Stimulated activated CD4-positive, alpha-beta T cell treated with anti-CD3 and anti-CD28 coated beads, Interleukin-12 subunit alpha, Interleukin-12 subunit beta, amount 100 ng/mL, for 24 hours (primary cell): ENCODE measurements at places on chromosomes 3 and 15.
A peak's percentile ranks its signal among the peaks of the same experiment; 100 is the strongest.

- no peak for DNase-seq
These were observed 331.5 kb upstream of the CFAP20DC start for GRCh38 chr3:59381282-59381681.

DNA sequence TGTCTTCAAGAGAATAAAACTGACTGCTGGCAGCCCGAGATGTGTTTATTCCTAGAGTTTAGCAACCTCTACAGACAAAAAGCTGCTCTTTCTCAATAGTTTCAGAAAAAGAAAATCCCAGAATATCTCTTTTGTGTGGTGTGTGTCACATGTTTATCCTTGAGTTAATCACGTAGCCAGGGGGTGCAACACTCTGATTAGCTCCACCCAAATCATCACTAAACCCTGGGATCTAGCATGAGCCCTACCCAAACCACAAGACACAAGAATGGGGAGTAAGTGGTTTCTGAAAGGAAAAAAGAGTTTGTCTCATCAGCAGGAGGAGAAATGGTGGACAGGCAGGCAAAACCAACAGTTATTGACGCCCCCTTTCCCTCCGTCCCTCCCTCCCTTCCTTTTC lies 78.5 kb upstream of the AGBL1 start:
- no peak for DNase-seq

GRCh38 chr15:65980824-65981456 lies 111.6 kb downstream of the RAB11A start:
- peak; percentile 11 for DNase-seq

DNA sequence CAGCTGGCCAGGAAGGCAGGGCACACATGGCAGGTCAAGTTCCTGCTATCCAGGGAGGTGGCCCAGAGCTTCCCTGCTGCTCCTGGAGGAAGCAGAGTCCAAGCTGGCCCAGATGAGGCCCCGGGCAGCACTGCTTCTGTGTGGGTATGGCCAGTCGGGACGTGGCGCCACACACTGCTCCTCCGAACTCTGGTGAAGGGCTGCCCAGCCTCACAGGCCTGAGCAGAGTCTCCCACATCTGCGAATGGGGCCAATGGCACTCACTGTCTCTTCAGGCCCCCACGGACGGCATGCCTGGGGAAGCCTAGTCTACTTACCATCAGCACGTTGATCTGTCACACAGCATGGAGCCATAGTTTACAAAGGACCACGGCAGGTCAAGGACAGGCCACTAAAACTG lies 2.5 kb upstream of the PLA2G4F start:
- DNase-seq, result no peak

- DNase-seq, result no peak
These were observed 24.5 kb upstream of the DENND6A start for GRCh38 chr3:57717205-57717868.

DNA sequence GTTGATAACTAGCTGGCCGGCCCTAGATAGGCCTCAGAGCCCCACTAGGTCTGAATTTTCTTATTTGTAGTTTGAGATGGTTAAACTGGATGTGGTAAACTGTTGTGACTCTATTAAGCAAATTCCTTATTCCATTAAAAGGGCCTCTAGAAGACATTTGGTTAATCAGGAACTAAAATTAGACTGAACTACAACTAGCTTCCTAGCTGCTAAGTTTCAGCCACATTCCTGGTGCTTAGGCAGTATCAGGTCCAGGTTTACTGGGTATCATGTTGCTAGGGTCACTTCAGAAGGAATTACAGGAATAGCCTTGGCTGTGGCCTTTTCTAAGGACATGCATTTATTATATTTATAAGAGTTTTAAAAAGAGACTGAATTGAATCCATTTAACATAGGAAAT lies 136.3 kb downstream of the PLD1 start:
- no peak for DNase-seq

DNA sequence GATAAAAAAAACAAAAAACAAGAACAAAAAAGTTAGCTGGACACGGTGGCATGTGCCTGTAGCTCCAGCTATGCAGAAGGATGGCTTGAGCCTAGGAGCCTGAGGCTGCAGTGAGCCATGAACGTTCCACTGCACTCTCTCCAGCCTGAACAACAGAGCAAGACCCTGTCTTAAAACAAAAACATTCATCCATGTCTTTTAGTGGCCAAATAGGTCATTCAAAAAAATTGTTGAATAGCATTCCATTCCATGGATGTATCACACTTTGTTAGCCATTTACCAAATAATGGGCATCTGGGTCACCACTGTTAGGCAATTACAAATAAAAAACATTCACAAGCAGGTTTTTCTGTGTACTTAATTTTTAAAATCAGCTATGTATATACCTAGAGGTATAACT lies 139.7 kb downstream of the STAG1 start:
- DNase-seq, result no peak

- no peak for DNase-seq
These were observed 29.5 kb downstream of the GALNT15 start for GRCh38 chr3:16203671-16204629.

DNA sequence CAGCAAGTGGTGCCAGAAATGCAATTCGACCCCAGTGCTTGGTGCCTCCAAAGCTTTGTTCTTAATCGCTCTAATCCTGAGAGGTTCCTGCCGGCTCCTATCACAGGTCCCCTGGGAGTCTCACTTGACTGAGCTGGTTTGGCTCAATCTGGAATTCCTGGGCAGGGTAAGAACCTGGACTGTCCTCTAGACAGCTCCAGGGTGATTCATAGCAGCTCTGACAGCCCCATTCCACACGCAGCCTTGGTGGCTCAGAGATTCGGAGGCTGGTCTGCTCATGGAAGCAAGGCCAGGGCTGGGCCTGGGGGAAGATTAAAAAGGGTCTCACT lies 37.9 kb downstream of the MYO5C start:
- DNase-seq, result no peak

DNA sequence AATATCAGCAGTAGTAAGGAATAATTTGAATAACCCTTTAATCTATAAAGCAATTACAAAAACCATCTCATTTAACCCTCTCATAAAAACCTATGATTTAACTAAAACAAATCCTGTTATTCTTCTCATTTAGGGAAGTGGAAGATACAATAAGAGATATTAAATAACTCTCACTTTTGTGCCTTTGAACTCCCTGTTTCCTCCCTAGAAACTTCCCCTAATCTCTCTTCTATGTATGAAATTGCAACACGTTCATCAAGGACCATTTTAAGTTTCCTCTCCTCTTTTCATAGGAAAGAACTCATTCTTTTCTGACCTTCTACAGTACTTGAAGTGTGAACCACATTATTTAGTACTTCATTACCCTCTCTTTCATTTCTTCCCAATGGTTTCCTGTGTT lies 18.8 kb upstream of the FAM81A start:
- DNase-seq, result no peak

GRCh38 chr3:44968447-44968858 lies 7.5 kb downstream of the ZDHHC3 start:
- no peak for DNase-seq

DNA sequence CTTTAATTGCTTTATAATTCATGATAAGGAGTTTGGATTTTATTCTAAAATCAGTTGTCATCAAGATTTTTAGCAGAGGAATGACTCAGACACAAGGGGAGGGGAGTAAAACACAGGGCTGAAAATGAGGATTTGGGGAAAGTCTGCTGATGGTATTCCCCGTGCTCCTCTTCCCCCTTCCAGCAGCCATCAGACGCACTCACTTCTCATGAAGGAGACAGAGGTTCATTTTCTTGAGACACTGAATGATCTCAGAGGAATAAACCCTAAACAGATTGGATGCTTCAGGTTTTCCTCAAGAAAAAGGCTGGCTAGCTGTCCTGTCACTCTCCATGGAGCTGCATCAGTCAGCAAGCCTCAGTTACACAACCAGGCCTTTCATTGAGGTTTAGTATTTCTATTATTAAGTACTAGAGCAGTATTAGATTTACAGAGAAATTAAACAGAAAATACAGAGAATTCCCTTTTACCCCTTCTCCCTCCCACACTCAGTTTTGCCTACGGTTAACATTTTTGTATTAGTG lies 166.4 kb downstream of the C3orf70 start:
- no peak for DNase-seq

DNA sequence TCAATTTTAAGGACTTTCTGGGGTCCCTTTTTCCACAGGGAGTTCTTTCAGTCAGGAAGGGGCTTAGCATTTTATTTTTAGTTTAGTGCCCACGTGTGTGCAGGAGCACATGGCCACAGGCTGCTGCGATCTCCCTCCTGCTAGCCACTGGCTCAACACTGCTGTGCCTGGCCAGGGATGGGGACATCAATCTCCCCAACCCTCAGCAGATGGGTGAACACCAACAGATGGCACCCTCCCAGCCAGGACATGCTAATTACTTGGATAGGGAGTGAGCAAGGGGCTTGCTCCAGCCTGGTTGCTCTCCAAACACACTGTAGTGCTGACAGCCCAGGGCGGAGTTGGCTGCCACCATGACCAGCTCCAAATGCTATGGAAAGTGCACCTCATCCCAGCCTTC lies 7.4 kb upstream of the RIOX2 start:
- no peak for DNase-seq

GRCh38 chr3:139199421-139200010 lies 144.3 kb upstream of the MRPS22 start:
- DNase-seq, result no peak

DNA sequence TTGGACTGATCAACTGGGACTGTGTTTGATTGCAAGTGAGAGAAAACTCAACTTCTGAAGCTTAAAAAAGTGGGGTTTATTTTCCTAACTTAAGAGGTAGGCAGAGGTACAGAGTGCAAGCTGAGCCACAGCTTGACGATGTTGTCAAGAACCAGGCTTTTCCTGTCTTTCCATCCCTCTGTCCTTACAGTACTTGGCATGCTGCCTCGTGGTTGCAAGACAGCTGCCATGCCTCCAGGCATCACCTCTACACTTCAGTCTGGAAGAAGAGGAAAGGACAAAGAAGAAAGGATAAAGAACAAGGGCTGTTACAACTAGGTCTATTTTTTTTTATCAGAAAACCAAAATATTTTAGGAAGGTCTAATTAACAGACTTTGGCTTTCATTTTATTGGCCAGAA lies 51.8 kb upstream of the GALNT15 start:
- DNase-seq, result no peak

GRCh38 chr15:99406120-99406519 lies 154.8 kb downstream of the LRRC28 start:
- DNase-seq, result no peak

DNA sequence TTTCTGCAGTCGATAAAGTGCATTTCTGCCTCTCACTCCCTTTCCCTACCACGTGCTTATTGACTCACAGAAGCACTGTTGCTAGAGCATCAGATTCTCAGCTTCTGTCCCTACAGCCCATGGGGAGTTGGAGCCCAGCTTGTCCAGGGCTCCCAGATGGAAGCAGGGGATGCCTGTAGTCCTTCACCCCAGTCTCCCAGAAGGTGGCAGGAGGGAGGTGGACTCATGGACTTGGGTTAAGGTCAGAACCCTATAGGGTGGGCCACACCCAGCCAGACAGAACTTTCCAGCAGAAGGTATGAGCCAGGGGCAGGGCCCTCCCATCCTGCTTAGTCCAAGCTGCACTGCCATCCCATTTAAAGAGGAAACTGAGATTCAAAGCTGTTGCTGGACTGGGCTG lies 33.1 kb upstream of the SEMA3F start:
- no peak for DNase-seq

GRCh38 chr3:147416931-147417330 lies 7.8 kb downstream of the ZIC1 start:
- no peak for DNase-seq

GRCh38 chr3:185069037-185070030 lies 83.5 kb downstream of the C3orf70 start:
- no peak for DNase-seq

DNA sequence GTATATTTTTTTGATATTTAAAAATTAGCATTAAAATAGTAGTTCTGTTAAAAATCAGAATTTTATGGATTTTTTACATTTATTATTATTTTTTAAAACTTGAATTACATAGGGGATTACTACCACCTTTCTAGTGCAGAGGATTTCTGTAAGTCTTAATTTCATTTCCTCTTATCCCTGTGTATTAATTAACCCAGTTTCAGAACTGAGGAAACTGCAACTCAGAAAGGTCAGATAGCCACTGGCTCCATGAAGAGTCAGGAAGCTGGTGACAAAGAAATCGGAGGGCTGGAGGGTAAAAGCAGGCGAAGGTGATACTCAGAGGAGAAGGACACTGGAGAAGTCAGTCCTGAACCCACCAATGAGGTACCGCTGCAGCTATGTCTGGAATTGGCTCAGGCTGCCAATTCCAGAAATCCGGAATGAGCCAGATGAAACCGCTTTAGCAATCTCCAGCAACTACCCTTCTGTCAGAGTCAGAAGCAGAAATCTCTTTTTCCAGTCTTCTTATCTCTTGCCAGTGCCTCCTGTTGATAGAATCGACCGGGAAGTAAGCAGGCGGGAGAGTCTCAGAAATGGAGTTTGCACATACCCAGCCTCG lies 308.5 kb downstream of the SV2B start:
- no peak for DNase-seq

DNA sequence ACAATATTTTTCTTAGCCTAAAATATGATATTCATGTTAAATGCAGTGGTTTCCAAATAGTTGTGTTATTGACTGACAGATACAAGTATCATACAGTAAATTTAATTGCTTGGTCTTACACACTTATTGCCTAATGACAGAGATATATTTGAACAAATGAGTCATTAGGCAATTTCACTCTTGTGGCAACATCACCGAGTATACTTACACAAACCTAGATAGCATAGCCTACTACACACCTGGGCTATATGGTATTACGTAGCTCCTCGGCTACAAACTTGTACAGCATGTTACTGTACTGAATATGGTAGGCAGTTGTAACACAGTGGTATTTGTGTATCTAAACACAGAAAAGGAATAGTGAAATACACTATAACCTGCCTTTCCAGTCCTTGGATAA lies 50.3 kb downstream of the SERPINI1 start:
- no peak for DNase-seq

GRCh38 chr3:30473374-30474051 lies 132.9 kb upstream of the TGFBR2 start:
- DNase-seq, result no peak

DNA sequence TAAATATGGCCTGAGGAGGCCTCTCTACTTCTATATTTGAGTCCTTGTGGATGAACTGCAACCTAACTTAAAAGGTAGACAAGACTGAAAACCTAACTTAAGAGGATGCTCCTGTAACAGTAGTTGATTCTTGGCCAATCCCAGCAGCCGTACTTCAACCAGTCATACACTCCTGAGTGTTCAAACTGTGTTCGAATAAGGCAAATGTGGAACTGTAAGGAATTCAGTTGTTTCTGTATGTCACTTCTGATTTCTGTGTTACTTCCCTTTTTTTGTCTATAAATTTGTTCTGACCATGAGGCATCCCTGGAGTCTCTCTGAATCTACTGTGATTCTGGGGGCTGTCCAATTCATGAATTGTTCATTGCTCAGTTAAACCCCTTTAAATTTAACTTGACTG lies 20.5 kb downstream of the GALK2 start:
- DNase-seq, result no peak

DNA sequence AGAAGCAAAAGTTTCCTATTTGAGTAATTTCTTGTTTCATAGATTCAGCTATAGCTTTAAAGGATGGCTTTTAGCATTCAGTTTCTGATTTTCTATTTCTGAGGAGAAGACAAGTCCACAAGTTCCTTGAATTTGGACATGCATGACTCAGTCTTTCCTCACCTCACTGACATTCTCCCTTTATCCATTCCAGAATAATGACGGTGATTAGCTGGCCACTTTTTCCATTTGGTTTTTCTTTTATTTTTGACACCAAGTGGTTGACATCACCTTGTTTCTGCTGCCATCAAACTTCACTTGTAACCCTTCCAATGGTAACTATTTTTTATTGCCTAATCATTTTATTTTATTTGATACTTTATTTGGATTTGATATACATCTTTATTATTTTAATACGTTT lies 404.4 kb upstream of the KCNMB2 start:
- no peak for DNase-seq

- DNase-seq, result peak; percentile 47
These were observed 3.9 kb downstream of the TMIE start for GRCh38 chr3:46705022-46705530.
